ENCODE measurements at places on chromosomes 1 and 21.

GRCh38 chr21:43781846-43782245, 5.7 kb upstream of the CSTB start:
- no peak for DNase-seq

GRCh38 chr1:59314776-59315528, 18.1 kb downstream of the FGGY start:
- DNase-seq: no peak

- no peak for DNase-seq
Measured at GRCh38 chr1:40717955-40718354, 26.5 kb downstream of the NFYC start.

- DNase-seq: no peak
Measured at GRCh38 chr21:45934554-45934953, 47.0 kb upstream of the COL6A1 start.

- DNase-seq: no peak
Measured at GRCh38 chr1:85448358-85448757, 16.6 kb downstream of the DDAH1 start.

GRCh38 chr1:46034601-46035516, 97.6 kb downstream of the PIK3R3 start:
- no peak for DNase-seq

GRCh38 chr1:100791586-100791985, 72.0 kb downstream of the VCAM1 start:
- DNase-seq: no peak

DNA sequence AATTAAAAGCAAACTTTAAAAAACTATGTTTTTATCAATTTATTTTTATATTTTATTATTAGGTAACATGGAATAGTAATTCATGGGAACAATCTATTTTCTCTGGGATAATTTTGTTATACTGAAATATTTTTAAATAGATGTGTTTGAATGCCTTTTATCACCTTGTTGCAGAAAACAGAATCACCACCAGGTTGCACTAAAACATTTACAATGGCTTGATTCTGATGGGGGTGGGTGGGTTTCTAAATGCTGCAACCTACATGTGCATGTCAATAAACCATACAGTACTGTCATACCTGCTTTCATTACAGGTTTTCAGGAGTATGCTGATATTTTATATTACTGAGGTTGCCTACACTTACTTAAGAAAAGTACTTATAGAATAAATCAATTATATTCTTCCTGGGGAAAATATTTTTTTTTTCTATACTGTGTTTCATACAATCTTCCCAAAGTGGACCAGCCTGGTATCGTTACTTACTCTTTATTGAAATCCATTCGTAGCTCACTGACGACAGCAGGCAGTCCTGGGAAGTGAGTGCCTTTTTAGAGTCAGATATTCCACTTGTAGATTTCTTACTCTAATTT, 132.8 kb downstream of the PTPRC start:
- DNase-seq: peak; percentile 20

DNA sequence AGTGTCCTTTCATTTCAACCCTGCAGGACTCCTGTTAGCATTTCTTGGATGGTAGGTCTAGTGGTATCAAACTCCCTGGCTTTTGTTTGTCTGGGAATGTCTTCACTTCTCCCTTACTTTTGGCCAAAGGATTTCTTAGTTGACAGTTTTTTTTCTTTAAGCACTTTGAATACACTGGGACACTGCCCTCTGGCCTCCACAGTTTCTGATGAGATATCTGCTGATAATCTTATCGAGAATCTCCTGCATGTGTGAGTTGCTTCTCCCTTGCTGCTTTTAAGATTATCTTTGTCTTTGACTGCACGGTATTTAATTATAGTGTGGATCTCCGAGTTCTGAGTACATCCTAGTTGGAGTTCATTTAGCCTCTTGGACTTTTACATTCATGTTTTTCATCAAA, 13.3 kb downstream of the UTS2 start:
- no peak for DNase-seq

DNA sequence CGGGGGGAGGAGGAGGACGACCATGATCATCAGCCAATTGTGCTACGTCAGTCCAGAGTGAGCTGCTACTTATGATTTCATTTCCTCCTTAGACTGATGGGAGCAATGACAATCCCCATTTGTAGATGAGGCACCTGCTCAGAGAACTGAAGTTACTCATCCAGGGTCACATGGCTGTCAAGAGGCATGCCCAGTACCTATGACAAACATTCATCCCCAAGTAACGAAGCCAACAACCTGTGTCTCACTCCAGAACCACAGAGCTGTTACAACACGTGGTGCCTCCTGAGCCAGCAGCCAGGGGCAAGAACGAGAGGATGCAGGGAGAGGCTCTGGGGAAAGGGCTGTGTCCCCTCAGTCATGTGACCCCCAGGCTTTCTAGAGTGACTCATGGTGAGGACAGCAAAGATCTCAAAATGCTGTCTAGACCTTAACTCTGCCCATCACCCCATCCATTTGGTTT, 93.6 kb downstream of the SIM2 start:
- DNase-seq: no peak

GRCh38 chr21:38175306-38175705, 81.5 kb upstream of the KCNJ15 start:
- DNase-seq: no peak

GRCh38 chr1:241443561-241443960, 76.0 kb downstream of the FH start:
- no peak for DNase-seq

DNA sequence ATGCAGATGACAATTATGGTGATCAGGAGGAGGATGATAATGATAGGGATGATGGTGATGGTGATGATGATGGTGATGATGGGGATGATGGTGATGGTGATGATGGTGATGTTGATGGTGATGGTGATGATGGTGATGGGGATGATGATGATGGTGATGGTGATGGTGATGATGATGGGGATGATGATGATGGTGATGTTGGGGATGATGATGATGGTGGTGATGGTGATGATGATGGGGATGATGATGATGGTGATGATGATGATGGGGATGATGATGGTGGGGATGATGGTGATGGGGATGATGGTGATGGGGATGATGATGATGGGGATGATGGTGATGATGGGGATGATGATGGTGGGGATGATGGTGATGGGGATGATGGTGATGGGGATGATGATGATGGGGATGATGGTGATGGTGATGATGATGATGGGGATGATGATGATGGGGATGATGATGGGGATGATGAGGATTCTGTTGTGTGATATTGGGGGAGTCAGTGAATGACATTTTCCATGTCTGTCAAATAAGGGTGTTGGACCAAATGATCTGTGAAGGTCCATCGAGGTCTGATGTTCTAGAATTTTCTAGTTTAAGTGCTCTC, 65.6 kb upstream of the RPL11 start:
- no peak for DNase-seq

DNA sequence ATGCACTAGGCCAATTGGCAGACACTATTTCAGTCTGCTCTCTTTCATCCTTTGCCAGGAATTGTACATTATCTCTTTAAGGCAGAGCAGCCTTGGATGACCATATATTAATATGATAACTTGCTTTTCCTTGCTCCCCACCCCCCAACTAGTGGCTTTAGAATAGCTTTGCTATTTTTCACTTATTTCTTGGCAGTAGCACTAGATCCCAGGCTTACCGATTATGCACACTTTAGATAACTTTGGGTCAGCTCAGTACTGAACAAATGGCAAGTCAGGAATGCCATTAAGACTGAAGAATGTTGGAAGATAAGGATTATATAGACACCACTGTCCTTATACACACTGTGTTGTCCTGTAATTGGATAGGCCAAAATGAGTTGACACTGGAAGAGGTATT, 146.4 kb downstream of the FGGY start:
- no peak for DNase-seq

- no peak for DNase-seq
Measured at GRCh38 chr21:34046917-34047316, 26.5 kb upstream of the MRPS6 start.

DNA sequence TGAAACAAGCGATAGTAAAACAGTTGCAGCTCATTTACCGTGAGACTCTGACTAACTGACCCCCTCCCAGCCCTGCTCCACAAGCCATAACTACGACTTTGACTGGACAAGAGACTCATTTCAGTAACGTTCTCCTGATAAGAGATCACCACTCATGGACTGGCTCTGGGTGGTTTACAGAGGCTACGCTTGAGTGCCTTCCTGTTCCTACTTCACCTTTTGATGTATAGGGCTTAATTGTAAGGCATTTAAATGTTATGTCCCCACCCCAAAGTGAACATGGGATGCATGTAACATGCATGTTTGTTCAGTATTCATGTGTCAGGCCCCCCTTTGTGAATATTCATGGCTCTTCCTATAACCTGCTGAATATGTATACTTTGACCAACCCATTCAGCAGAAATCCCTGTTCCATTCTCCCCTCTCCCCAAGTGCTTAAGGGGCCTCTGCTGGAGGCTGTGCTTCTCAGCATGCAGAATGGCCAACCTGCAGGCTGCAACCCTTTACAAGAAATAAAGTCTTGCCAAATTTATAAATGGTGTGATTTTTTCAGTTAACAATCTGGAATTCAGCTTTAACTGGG, 50.7 kb upstream of the SPOCD1 start:
- DNase-seq: no peak

- DNase-seq: no peak
Measured at GRCh38 chr1:203592730-203593129, 33.9 kb upstream of the ATP2B4 start.

GRCh38 chr1:100950781-100951180, 54.9 kb downstream of the SLC30A7 start:
- peak; percentile 26 for DNase-seq

- DNase-seq: no peak
Measured at GRCh38 chr1:64488862-64489261, 18.9 kb downstream of the CACHD1 start.

DNA sequence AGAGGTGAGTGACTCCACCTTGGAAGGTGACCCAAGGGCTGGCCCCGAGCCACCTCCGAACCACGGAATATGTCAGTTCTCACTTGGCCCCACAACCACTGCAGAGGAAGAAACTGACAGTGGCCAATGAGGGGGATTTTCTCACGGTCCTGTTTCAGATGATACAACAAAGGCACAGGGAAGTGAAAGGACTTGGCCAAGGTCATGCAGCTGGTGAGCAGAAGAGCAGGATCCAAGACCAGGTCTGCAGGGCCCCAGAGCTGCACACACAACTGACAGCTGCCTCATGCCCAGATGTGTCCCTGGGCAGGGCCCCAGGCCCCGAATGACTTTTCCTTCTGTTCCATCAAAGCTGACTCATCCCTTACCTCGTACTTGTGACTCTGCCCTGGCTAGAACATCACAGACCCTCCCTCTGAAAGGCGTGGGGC, 25.8 kb upstream of the EVA1B start:
- no peak for DNase-seq

GRCh38 chr1:209633335-209633997, 18.8 kb downstream of the LAMB3 start:
- DNase-seq: no peak

DNA sequence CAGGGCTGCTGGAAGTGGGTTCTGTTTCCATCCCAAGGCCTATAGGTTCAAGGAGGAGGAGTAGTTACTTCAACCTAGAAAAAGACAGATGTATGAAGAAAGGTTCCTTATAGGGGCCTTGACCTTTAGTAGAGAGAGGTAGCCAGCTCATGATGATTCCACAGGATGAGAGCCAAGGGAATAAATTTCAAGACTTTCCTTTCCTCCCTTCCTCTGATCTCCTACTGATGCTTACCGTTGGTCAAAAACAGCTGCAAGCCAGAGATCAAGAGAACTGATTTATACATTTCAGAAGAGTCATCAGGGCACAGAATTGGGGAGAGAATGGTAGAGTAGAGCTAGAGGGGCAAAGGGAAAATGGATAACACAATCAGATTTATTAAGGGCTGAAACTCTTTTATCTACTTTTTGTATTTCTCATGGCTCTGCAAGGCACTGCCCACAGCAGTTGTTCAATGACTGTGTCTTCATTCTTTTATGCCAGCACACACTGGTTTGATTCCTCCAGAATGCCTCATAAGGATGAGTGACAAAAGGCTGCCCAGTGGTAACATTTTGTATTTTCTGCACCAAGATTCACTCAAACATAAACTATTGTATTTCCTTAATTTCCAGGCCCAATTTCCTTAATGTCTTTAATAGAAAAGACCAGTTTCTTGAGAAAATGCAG, 37.4 kb downstream of the AK5 start:
- DNase-seq: no peak

- DNase-seq: peak; percentile 43
Measured at GRCh38 chr1:196558411-196558810, 49.8 kb downstream of the KCNT2 start.

DNA sequence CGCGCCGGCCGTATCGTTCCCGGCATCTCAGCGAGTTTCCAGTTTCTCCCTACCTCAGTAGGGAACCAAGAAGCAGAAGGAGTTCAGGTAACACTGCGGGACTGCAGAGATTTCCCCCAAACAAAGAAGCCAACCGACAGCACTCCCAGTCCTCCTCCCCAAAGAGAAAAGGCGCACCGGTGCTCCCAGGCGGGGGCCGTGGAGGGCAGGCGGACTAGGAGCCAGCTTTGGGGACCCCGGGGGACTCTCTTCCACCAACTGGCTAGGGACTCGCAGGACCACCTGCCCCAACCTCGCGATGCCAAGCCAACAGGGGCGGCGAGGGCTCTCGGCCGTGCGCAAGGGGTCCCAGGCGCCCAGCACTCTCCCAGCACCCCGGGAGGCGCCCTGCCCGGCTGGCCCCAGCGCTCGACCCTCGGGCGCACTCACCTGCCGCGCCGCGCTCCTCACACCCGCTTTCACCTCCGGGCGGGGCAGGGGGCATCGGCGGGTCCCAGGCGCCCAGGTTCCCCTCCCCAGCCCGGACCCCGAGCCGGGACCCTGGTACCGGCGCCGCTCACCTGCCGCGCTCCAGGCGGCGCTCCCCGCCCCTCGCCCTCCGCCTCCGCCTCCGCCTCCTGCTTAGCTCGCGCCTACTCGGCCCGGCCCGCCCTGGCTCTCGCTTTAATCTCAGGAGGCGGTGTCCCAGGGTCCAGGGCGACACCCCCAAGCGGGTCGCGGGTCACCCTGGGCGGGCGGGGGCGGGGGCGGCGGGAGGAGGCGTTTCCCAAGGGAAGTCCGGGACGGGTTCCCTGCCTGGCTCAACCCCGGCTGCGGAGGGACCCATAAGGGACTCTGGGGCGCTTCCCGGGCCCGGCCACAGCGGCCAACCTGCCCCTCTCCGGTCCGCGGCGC, at the start of gene TMPRSS2:
TMPRSS2 (minus strand) TSS at position 638 of the 894 bp plus-strand sequence. CDS start 10,025 bp downstream, outside the sequence.
- DNase-seq: no peak

GRCh38 chr1:197920414-197921117, 3.4 kb downstream of the LHX9 start:
- DNase-seq: no peak

- no peak for DNase-seq
Measured at GRCh38 chr1:205672970-205673369, 7.3 kb downstream of the SLC45A3 start.
